ENCODE measurements at places on chromosomes 12 and 14.

- DNase-seq, result no peak
These were observed at the start of gene KRT83 for GRCh38 chr12:52320784-52321400. TSS of gene KRT83 (minus strand) at chr12:52321398. CDS start at chr12:52321335, 63 bp downstream.

DNA sequence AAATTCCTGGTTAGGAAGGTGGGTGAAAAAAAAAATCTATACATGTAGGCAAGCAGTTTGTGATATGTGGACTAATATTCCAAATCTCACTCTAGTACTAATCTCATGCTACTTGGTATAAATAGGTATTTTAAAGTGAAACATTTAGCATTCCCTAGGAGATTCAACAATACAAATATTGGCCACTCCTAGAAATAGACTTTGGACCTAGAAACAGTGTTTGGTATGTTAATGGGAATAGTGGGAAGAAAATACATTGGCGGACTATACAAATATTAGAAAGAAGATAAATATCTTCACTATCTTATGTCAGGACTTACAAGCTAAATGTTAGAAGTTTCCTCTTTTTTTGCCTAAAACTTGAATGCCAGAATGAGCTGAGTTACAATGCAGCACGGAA, 28.2 kb downstream of the HIGD1C start:
- DNase-seq, result no peak

GRCh38 chr12:52244615-52244994, 11.6 kb downstream of the KRT7 start:
- peak; percentile 64 for DNase-seq

GRCh38 chr14:94885481-94886155, 115.7 kb upstream of the GSC start:
- no peak for DNase-seq

DNA sequence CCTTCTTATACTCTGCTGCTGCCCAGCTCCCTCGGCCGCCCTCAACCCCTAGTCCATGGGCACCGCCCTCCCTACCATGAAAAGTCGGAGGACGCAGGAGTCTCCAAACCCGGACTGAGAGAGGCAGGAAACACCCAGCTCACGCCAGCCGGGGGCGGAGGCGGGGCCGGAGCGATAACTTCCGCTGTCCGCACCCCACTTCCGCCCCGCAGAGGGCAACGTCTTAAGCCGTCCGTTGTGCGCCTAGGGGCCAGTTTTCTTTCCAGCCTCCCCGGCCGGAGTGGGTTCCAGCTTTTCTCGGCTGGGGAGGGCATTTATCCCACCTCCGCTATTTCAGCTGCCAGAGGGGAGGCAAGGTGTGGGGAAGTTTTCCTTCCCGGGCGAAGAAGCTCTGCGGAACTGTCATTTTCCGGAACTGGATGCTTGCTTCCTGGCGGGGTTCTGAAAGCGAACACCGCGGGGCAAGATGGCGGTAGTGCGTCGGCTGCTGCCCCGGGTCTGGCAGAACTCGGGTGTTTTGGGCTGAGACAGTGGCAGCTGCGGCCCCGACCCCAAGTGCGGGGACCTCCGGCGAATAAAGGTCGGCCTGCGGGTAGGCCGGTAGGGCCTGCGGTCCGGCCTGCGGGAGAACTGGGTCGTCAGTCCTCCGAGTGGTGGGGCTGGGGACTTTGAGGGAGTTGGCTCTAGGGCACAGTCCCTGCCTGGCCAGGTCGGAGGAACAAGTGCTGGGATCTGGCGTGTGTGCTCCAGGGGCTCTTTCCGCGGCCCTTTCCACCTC, at the start of the genes KCTD10 and UBE3B:
KCTD10 (minus strand) TSS at position 116 of the 778 bp plus-strand sequence; CDS start at position 78, 38 bp downstream.
UBE3B (plus strand) TSS at position 450 of the 778 bp plus-strand sequence. CDS start 5,918 bp downstream, outside the sequence.
- peak; percentile 84 for DNase-seq

GRCh38 chr12:26573225-26573909, 259.6 kb downstream of the ITPR2 start:
- DNase-seq, result no peak

- no peak for DNase-seq
These were observed 154.2 kb downstream of the PLCZ1 start for GRCh38 chr12:18583655-18584054.

DNA sequence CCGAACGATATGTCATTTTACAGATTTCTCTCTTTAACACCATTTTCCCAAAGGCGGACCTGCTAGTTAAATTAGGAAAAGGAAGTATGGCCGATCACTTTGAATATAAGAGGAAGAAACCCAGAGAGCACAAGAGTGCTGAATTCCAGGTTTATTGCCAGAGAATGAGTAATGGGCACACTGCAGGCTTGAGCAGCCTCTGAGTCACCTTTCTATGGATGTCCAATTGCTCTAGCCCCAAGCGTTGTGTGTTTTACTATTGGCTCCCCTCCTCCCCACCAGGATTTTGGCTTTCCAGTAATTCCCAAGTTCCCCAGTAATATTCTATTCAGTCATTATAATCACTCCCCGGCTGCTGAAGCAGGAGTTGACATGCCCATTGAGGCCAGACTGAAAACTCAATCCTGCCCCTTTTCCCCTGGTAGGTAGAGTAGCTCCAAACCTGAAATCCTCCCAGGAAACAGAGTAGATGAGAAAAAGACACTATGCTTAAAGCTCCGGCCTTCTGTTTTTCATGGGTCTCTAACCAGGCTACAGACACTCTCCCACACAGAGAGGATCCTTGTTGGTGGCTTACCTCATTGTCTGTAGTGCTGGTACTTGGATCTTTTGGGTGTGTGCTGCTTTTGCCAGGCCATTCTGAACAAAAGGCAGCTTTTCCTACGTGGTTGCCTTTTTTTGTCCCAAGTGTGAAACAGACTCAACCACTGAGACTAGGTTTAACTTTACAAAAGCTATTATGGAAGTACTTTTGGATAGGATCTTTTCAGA, 704.3 kb upstream of the FLRT2 start:
- no peak for DNase-seq

DNA sequence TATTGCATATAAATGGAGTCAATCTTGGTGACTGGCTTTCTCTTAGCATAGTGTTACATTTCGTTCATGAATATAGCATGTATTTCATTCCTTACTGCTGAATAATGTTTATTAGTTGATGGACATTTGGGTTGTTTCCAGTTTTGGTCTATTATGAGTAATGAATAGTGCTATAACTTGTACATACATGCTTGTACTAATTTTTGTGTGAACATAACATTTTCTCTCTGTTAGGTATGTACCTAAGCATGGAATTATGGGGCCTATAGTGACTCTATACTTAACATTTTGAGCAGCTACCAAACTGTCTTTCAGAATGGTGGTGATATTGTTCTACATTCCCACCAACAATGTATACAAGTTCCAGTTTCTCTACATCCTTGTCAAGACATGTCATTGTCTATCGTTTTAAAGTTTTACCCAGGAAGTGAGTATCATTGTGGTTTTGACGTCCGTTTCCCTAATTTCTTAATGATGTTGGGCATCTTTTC, 23.1 kb downstream of the ATP2A2 start:
- peak; percentile 46 for DNase-seq

DNA sequence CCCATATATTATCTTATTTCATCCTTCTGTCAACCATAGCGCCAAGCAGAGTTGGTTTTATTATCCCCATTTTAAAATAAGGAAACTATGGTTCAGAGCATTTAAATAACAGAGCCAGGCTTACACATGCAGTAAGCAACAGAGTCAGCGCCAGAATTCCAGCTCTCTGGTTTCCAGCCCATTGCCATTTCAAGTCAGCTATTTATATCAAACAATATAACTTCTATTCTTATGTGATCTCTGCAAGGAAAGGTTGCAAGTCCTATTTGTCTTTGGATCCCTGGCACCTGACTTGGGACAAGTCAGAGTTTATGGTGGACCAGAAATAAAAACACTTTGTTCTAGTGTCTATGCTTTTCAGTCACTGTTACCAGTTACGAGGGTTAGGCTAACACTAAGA, 174.1 kb upstream of the EEA1 start:
- no peak for DNase-seq

DNA sequence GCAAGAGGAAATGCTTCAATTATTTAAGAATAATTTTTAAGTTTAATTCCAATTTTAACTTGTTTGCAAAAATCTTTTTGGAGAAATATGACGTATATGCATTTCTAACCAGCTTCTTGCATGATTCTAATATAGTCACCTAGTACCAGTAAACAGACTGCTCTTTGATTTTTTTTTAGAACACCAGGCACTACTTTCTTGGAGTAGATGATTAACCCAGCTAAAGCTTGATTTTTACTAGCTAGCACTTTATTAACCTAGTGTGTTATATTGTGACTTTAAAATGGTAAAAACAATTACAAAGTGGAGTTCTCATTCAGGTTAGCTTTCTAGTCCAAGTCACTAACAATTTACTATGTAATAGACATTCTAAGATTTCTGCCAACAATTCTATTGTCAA, 32.6 kb upstream of the FGD4 start:
- DNase-seq, result no peak

- DNase-seq, result peak; percentile 10
These were observed at the start of gene CHGA for GRCh38 chr14:92922883-92923743. TSS of gene CHGA (plus strand) at chr14:92923150. CDS start at chr14:92923360, 210 bp downstream.

GRCh38 chr14:76924371-76925096, 98.3 kb downstream of the LRRC74A start:
- peak; percentile 53 for DNase-seq

- no peak for DNase-seq
These were observed 43.6 kb upstream of the VSX2 start for GRCh38 chr14:74195623-74196022.

DNA sequence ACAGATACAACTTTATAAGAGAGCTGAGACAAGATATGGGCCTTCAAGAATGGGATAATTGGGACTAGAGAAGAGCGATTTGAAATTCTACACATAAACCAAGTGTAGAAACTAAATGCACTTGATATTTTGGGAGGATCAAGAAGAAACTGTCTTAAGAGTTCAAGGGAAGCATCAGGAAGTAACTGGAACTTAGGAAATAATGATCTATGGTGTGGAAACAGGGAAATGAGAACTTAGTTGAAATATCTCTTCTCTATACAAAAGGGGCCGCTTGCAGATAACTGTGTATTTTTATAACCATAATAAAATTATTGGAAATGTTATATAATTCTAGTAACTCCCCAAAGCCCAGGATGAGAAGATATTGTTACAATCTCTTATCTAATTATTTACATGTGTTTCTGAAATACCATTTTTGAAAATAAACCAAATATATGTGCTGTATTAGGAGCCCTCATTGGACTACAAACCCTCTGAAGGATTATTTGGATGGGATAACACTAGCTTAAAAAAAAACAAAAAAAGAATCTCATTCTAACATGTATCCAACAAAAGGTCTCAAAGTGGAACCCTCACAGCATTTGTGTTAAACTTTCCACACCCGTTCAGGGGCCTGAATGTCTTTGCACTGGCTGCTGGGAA, 84.7 kb upstream of the FLRT2 start:
- no peak for DNase-seq

DNA sequence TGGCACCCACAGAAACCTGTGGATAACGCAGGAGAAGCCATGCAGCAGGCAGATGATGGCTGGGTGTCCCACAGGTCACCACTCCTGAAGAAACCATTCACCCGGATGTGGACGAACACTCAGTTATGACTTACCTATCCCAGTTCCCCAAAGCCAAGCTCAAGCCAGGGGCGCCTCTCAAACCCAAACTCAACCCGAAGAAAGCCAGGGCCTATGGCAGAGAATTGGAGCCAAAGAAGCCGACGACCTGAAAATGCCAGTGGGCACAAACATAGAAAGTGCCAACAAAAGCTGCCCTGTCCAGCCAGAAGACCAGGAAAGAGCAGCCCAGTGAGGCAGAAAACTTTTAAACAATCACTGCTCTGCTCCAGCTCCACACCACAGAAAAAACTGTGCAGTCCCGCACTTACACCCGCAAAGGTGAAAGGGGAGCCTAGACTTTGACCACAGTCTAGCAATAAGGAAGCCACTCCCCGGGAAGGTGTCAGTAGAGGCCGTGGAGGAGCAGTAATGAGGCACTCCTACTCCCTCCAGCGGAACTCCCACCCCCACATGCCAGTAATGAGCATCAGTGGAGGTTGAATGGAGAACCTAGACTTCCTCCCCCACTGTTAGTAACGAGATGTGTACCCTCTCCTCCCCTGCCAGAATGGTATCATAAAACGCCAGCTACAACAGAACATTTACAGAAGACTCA, 6.0 kb upstream of the ACVRL1 start:
- DNase-seq, result no peak

Measured in LHCN-M2 (cell line).